Activated CD4-positive, CD25-positive, alpha-beta regulatory T cell treated with anti-CD3 and anti-CD28 coated beads, Interleukin-2, amount 50 U/mL, for 24 hours (primary cell): ENCODE measurements at places on chromosomes 16 and 17.

- ATAC-seq, result peak; percentile 1
Observed at GRCh38 chr16:87832741-87833502, 36.4 kb downstream of the SLC7A5 start.

DNA sequence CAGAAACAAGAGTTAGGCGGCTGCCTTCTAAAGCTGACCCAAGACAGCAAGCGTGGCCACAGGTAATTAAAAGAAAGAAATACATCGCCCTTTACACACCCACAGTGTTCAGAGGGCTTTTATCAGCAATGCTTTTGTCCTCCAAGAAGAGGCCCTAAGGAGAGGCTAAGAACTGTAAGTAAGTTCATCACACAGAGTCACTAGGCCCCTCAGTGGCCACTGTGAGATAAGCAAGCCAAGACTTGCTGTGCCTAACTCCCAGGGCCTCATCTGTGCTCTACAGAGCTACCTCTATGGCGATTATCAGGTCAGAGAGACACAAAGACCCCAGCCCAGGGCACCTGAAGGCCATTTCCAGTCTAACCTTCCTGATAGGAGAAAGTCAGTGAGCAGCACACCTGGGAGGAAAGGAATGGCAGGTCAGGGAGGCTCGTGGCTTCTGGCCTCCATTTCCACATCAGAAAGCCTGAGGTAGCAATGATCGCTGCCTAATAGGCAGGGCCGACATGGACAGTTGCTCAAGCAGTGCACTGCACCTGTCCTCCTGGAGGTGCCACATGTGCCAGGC, 545.2 kb upstream of the CDH11 start:
- ATAC-seq, result no peak

DNA sequence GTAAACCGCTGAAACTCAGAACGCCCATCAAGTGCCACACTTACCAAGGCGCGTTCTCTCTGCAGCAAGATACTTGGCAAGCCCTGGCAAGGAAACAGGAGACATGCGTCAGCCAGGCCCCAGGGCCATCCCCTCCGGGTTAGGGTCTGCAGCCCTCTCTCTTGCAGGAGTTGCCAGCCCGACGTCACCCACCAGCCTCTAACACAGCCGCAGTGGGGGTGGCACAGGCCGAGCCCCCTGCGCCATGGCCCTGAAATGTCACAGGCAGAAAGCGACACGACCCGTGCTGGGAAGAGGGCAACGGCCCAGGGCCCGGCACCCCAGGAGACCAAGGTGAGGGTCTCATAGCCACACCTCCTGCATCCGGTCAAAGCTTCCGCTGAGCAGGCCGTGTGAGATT, 21.9 kb downstream of the ELAC2 start:
- ATAC-seq, result no peak

DNA sequence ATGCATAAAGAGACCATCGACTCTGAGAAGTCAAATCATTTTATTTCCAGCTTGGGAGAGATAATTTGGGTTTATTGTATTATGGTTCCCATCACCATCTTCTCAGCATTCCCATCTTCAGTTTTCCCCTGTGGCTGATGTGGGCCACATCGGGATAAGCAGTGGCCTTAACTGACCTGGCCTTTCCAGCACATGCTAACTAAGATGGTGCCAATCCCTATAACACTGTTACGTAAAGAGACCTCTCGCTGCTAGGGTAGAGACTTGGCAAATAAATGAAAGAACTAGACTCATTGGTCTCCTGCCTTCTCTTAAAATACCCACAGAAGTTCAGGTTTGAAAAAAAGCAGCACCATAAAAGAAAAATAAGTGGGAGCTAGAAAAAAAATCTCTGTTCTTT, 49.4 kb downstream of the VPS35L start:
- no peak for ATAC-seq

GRCh38 chr16:12811441-12812383, 8.0 kb upstream of the CPPED1 start:
- ATAC-seq, result no peak

- ATAC-seq, result peak; percentile 55
Observed at GRCh38 chr16:31033709-31034492, 543 bp downstream of the STX4 start.

DNA sequence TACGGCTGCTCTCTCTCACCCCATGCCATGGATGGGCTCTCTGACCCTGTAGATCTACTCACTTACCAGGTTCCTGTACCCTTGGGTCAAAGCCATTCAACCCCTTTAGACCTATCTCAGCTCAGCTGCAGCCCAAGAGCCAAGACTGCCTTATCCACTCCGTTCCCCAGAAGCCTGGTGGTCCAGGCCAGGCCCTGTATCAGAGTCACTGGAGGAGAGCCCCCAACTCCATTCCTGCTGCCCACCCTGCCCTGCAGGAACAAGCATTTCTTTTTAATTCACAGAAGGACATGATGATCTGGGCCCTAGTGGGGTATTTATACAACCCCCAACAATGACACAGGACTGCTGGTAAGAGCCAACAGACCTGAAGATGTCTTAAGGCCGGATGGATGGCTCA, 76.8 kb downstream of the AIPL1 start:
- ATAC-seq, result no peak

GRCh38 chr17:48490451-48490892, 40.3 kb downstream of the HOXB1 start:
- ATAC-seq, result no peak

DNA sequence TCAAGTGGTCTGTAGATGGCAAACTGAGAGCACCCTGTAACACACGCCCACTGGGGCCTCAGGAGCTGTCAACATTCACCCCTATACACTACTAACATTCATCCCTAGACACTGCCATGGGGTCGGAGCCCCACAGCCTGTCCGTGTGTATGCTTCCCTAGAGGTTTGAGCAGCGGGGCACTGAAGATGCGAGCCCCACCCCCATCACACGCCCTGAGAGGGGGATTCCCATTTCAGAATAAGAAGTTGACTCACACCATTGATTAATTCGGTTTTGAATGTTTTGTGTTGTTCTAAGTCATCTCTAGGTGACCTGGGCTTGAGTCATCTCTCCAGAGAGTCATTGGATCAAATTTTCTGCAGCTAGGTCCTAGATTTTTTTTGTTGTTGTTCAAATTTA, 37.3 kb upstream of the MMD start:
- ATAC-seq, result peak; percentile 99

- ATAC-seq, result no peak
Observed at GRCh38 chr17:3885970-3886369, 6.9 kb downstream of the CAMKK1 start.

- ATAC-seq, result no peak
Observed at GRCh38 chr17:80047176-80047575, 10.7 kb downstream of the CCDC40 start.
